ENCODE measurements at places on chromosomes 6 and 20. TPM values are rescaled to one million over a fixed set of nuclear protein-coding genes. Genes with fewer than 3 reads are reported as not detected.

- peak; percentile 8 for DNase-seq
Observed at GRCh38 chr6:68635706-68636513, 828 bp downstream of the ADGRB3 start.

DNA sequence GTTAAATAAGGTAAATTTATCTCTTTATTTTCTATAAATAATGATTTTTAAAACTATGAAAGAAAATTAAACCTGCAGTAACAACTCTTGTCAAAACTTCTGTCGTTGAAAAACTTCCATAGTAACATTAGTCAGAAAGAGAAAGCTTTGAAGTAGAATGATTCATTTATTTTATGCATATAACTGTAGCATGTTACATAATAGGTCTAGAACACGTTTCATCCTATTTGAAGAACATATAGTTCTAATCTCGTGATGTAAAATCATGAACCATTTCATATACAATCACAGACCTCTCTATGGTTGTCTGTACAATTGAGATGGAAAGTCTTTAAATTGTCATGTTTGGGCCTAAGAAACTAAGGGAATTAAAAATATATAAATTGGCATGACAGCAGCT, 61.3 kb upstream of the MYLIP start:
- no peak for DNase-seq

GRCh38 chr6:45626087-45626891, 248.6 kb upstream of the SUPT3H start:
- peak; percentile 91 for DNase-seq

GRCh38 chr6:5157621-5158138, 72.5 kb downstream of the PPP1R3G start:
- no peak for DNase-seq

DNA sequence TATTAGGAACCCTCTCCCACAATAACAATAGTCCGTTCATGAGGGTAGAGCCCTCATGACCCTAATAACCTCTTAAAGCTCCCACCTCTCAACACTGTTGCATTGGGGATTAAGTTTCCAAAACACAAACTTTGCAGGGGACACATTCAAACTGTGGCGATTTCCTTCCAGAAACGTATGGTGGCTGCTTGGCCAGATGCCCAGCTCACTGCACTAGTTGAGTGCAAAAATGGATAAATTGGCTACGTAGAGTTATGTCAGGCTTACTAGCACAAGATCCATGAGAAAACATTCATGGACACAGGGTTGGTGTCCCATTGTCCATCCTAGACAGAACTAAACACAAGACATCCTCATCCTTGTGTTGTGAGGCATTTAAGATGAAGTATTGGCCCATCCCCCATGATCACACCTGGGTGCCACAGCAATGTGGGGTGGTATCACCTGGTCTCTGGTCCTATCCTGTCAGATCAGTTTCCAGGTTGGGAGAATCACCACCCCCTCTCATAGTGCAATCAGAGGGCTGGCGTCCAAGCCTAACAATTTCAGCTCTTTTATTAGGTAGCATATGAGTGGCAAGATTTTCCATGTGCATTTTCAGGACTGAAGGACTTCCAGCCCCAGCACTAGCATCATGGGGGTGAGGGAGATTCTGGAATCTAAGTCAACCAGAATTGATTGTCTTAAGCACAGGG, 63.4 kb upstream of the ELOVL5 start:
- DNase-seq, result no peak

DNA sequence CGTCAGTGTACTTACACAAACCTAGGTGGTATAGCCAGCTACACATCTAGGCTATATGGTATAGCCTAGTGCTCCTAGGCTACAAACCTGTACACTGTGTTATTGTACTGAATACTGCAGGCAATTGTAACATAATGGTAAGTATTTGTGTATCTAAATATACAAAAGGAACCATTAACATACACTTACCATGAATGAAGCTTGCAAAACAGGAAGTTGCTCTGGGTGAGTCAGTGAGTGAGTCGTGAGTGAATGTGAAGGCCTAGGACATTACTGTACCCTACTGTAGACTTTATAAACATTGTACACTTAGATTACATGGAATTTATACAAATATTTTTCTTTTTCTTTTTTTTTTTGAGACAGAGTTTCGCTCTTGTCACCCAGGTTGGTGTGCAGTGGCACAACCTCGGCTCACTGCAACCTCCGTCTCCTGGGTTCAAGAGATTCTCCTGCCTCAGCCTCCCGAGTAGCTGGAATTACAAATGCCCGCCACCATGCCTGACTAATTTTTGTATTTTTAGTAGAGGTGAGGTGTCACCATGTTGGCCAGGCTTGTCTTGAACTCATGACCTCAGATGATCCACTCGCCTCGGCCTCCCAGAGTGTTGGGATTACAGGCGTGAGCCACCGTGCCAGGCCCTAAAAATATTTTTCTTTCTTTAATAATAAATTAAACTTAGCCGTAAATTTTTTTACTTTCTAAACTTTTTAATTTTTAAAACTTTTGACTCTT, 15.4 kb upstream of the KIAA1755 start:
- DNase-seq, result peak; percentile 86

- no peak for DNase-seq
Observed at GRCh38 chr6:57158658-57159057, 13.5 kb upstream of the BAG2 start.

GRCh38 chr20:48718786-48719578, 108.8 kb downstream of the PREX1 start:
- DNase-seq, result no peak

DNA sequence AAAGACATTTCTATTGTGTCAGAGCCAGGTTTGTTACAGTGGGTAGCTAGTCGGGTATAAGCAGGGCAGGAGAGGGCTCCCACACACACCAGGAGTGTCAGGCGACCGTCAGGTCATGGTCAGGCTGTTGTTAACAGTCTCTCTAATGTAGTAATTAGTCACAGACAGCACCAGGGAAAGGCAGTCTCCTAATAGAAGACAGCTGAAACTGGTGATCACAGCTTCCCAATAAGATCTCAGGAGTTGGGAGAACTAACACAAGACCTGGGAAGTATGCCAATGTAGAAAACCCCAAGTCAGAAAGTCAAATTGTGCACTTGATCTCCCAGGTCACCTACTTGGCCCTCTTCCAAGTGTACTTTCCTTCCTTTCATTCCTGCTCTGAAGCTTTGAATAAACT, 53.0 kb upstream of the GPR6 start:
- DNase-seq, result no peak

DNA sequence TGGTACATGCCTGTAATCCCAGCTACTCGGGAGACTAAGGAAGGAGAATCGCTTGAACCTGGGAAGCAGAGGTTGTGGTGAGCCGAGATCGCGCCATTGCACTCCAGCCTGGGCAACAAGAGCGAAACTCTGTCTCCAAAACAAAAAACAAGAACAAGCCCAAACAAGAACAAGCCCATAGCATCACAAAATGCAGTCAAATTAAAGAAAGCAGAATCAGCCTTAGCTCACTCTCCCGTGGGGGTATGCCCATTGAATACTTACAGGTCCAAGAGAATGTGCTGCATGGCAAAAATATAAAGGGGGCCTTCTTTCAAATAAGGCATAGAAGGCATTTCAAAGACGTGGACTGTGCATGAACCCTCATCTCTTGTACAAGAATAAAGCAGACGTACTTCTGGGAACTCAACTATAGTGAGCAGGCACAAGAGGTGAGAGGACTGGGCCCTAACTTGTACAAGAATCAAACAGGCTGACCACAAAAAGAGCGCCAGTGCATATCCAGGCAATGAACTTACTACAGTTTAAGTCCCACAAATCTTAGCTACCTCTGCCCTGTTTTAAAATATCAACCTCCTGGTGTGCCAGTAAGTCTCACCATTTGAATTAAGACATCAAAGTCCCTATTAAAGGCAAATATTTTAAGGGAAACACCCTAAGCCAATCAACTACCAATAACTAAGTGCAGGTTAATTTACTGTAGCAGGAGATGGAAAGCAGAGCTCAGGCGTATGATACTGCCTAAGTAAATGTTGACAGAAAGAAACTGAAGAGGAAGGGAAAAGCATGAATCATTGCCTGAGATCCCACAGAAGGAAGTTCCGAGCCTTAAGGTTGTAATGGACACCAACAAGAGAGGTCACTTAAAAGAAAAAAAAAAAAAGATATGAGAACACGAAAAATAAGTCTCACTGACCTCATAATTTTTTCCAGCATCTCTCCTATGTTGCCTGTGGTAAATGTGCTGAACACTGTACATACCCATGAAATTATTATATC, 37.4 kb downstream of the TOMM6 start:
- DNase-seq, result peak; percentile 76

GRCh38 chr6:115120391-115120790, 777.6 kb upstream of the HS3ST5 start:
- no peak for DNase-seq

DNA sequence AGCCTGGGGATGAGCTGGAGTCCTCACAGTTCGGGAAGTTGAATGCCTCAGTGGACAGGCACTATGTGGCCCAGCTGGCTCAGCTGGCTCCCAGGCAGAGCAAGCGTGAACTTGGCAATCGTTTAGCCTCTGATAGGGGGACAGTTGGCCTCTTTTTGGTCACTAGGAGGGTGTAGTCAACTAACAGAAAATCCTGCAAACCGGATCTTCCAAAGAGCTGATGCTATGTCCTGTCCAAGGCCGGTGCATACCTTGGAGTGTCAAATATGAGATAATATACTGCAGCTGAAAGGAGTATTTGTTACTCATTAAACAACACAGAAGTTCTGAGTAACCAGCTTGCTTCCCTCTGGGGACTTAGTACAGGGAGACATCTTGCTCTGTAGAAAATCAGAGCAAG, 126.2 kb upstream of the EXOC2 start:
- no peak for DNase-seq

GRCh38 chr6:149489967-149490366, 5.2 kb upstream of the ZC3H12D start:
- no peak for DNase-seq

DNA sequence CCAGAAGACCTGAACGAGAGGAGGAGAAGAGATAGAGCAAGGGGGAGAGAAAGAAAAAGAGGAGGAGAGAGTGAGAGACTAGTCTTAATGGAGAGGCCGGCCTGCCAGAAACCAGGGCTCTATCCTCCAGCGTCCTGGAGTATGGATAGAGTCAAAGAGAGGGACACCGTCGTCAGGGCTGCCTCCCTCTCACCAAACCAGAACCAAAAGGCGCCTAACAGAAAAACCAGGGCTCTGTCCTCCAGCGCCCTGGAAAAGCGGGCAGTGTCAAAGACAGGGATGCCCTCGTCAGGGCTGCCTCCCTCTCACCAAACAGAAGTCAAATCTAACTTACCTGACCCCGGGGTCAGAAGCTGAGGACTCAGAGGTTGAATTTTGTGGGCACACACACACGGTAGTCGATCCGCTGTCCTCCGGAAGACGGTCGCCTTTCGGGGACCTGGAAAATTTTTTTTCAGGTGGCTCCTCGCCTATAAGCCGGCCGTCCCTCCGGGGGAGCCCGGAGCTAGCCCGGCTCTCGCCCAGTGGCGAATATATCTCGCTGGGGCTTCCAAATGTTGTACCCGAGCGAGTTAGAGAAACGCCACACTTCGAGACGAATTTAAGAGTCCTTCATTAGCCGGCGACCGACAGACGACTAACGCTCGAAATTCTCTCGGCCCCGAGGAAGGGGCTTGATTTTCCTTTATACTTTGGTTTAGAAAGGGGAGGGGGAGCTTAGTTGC, 148.2 kb downstream of the TRIM27 start:
- no peak for DNase-seq

DNA sequence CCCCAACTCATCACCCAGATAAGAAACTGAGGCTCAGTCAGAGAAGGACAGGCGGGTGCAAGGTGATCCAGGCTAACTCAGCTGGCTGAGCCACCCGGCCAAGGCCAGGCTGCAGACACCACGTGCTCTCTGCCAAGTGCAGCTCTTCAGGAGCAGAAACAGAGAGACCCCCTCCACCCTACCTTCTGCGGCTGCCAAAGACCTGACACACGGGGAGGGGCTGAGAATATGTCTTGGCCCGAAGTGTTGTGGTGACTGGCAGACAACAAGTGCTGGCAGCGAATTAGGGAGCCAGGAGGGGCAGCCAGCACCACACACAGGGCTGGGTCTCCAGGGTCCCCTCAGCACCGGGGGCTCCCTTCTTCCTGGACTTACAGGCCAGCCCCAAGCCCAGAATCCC, 22.5 kb downstream of the PREX1 start:
- no peak for DNase-seq

- peak; percentile 50 for DNase-seq
Observed at GRCh38 chr6:35496036-35496840, 641 bp downstream of the TEAD3 start.

GRCh38 chr6:47690214-47690613, 8.2 kb upstream of the ADGRF4 start:
- DNase-seq, result no peak

- no peak for DNase-seq
Observed at GRCh38 chr6:169935861-169936260, 184.4 kb downstream of the ERMARD start.

DNA sequence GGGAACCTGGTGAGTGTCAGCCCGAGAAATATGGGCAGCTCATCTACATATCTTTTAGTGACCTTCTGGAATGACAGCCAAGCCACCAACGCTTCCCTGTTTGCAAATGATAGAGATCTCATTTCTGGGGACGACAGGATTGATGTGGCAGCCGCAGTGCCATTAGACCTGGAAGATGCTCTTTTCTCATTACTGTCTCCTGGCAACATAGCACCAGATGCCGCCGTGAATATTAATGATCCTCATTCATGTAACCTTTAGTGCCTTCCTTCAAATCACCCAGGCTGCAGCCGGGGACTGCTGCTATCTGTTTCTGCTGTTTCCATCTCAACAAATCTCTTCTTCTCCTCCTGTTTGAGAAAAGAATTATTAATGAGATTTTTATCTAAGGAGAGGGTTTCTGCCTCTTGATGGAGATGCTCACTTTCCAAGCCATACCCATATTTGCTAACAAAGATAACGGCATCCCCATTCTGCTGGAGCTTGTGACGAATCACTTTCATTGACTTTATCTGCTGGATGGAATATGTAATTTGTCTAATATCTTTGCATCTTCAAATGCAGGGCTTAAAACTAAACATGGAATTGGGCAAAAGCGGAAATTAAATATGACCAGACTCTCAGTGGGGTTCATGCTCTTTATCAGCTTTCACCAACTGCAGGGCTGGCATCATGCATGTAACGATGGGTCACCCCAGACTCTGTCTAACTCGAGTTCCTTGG, 74.8 kb upstream of the KIF16B start:
- no peak for DNase-seq

DNA sequence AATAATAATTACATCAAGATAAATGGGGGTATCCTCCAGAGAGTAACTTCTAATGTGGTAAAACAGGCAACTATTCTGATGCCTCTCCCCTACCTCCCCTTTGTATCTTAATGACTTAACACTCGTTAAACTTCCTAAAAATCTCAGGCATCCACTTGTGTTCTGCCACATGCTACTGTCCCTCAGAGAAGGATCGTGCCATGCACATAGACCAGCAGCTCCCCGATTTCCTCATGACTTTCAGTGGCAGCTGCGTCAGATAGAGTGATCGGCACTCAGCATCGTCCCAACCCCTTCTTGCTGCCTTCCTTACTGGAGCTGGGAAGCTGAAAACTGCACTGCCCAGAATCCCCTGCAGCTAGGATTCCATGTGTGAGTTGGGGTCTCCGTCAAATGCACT, 32.1 kb downstream of the RIPOR2 start:
- peak; percentile 83 for DNase-seq

NDUFAF5 gene
- total RNA-seq, result 15.3 TPM

CEBPB gene
- total RNA-seq, result 59.3 TPM

MYB gene
- total RNA-seq, result 1.6 TPM

HLA-DRB5 gene
- 0.13 TPM for total RNA-seq

SYNGAP1 gene
- 4.2 TPM for total RNA-seq

ANGPT4 gene
- not detected for total RNA-seq

PHF20 gene
- total RNA-seq, result 22.7 TPM

GNL1 gene
- total RNA-seq, result 51.1 TPM

WFDC2 gene
- not detected for total RNA-seq

COX4I2 gene
- not detected for total RNA-seq
